ENCODE measurements at places on chromosomes 12 and 14.

DNA sequence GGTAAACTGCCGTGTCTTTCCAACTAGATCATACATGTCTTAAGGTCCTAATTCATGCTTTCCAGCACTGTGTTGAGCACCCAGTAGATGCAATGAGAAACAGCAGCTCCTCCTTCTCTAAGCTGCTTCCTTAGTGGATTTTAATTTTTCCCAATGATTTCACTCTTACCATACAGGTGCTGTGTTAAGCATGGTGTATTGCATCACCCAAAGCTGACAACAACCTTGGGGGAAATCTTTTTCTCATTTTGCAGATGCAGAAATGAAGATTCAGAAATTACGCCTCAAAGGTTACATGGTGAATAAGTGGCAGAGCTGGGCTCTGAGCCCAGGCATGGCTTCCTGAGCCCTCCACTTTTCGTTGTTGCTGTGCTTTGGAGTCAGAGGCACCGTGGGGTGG is 75.6 kb downstream of the NEDD1 start:
- no peak for DNase-seq

DNA sequence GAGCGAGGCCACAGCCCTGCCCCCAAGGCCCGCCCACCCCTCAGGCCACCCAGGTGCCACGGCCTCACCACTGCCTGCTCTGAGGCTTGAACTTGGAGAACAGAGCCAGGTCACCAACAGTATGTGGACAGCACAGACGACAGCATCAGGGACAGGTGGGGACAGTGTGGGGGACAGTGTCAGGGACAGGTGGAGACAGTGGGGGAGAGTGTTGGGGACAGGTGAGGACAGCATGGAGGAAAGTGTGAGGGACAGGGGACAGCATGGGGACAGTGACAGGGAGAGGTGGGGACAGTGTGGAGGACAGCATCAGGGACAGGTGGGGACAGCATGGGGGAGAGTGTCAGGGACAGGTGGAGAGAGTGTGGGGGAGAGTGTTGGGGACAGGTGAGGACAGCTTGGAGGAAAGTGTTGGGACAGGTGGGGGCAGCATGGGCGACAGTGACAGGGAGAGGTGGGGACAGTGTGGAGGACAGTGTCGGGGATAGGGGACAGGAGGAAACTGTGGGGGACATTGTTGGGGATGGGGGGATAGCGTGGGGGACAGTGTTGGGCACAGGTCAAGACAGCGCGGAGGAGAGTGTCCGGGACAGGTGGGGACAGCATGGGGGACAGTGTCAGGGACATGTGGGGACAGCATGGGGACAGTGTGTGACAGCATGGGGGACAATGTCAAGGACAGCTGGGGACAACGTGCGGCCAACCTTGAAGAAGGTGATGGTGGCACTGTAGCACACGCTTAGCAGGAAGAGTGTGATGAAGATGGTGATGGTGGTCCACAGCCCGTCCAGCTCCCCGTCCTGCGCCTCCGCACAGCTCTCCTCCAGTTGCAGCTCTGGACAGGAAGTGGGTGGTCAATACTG is 114.9 kb downstream of the TMEM121 start:
- no peak for DNase-seq

- peak; percentile 71 for DNase-seq
These were observed 803.7 kb downstream of the DIO2 start for GRCh38 chr14:79407572-79407971.

DNA sequence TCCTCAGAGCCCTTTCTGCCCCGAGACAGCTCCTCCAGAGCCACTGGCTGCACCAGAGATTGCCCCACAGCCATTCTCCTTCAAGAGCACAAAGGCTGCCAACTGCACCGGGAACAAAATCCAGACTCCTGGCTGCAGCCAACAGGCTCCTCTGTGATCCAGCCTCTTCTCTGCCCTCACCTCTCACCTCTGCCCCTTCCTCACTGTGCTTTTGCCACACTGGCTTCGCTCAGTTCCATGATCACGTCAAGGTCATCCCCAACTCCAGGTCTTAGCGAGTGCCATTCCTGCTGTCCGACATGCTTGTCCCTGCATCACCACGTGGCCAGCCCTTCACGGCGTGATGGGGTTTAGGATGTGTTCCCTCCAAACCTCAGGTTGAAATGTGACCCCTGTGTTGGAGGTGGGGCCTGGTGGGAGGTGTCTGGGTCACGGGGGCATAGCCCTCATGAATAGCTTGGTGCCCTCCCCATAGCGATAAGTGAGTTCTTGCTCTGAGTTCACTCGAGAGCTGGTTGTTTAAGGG is 149.3 kb downstream of the PIWIL1 start:
- DNase-seq: no peak

GRCh38 chr12:3492793-3493042 is 1.7 kb downstream of the PRMT8 start:
- DNase-seq: no peak

- peak; percentile 29 for DNase-seq
These were observed 186.8 kb downstream of the FUT8 start for GRCh38 chr14:65599375-65599774.

DNA sequence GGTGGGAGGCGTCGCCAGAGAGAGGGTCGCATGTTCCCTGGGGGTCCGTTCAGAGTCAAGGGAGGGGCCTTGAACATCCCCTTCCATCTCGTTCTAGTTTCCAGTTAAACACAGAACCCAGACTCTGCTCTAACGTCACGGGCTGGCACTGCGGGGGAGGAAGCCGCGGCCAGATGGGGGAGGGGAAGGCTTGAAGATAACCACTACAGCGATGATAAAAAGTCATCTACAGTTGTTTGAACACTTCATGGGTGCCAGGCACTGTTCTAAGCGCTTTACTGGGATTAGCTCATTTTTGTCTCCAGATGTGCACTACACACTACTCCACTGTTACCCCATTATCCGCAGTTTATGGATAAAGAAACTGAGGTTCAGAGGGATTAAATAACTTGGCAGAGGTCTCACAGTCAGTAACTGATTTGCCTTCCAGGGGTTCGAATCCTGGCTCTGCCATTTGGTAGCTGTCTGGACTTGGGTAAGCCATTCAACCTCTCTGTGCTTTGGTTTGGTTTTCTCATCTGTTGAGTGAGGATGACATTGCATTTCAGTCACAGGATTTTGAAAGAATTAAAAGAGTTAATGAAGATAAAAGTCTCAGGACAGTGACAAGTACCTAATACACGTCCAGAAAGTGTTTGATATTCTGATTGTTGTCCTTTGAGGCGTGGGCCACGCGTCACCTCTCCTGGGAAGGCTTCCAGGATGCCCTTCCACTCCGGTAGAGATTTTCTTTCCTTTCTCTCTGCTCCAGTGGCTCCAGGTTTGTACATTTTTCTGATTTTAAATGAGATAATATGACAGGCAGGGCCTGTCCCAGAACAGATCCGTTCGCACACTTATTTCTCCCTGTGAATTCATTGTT is 798 bp upstream of the RASAL1 start:
- no peak for DNase-seq

DNA sequence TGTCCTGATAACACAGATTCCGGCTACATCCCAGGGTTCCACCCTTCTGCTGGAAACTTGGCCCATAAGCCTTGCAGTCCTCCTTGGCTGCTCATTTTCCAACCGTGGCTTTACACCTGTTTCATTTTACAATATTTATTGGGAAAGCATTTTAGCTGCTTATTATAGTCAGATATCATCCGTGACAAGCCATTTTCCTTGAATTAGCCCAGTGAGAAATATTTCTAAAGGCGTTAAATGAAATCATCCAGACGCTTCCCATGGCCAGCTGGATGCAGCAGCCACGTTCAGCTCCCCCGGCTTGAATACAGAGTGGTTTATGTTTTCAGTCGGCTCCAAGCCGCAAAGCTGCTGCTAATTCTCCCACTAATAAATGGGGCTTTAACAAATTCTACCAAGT is 245.0 kb upstream of the PELI2 start:
- DNase-seq: no peak

GRCh38 chr12:6469609-6470374 is 685 bp downstream of the VAMP1 start:
- DNase-seq: peak; percentile 11

DNA sequence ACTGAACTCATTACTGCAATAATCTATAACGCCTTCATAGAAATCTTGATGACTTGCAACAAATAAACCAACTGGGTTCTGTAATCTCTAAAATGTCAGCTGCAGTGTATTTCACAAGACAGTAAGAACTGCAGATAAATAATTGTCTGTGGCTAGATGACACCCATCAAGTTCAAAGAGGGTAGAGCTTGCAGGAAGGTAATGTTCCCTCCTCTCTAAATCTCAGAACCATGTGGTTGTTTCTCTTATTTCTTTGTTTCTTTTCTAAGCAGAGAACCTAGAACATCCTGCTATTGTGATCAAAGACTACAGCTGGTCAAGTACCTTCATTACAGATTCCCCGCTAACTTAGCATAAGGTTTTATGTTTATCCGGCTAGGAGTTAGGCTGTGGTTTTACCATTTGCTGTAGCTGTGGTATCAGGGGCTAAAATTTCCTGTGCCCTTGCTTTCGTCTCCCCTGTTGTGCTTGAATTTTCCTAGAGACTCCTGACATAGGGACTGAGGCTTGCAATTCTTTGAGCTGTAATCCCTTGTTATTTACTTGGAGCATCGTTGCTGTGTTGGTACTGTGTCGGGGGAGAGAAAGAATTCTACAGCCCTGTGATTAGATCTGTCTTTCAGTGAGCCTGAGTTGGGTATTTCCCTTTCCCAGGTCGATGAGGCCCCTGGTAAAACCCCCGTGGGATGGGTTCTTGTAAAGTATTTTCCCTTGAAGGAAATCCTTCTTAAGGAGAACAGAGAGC is 253.1 kb upstream of the BTG1 start:
- no peak for DNase-seq

DNA sequence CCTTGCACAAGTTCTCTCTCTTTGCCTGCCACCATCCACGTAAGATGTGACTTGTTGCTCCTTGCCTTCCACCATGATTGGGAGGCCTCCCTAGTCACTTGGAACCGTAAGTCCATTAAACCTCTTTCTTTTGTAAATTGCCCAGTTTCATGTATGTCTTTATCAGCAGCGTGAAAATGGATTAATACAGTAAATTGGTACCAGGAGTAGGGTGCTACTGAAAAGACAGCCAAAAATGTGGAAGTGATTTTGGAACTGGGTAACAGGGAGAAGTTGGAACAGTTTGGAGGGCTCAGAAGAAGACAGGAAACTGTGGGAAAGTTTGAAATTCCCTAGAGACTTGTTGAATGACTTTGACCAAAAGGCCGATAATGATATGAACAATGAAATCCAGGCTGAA is 27.9 kb downstream of the STYK1 start:
- no peak for DNase-seq

GRCh38 chr12:102421802-102422583 is 58.4 kb downstream of the IGF1 start:
- no peak for DNase-seq

All from EL (cell line).